Large intestine (tissue), 12 donors: ENCODE measurements at places on chromosomes 2 and 18.

- DNase-seq: peak; percentile 54
Observed at GRCh38 chr2:227395556-227395955, 7.8 kb upstream of the SCYGR1 start.

- DNase-seq: no peak
Observed at GRCh38 chr2:225999692-226000091, 600.2 kb downstream of the NYAP2 start.

DNA sequence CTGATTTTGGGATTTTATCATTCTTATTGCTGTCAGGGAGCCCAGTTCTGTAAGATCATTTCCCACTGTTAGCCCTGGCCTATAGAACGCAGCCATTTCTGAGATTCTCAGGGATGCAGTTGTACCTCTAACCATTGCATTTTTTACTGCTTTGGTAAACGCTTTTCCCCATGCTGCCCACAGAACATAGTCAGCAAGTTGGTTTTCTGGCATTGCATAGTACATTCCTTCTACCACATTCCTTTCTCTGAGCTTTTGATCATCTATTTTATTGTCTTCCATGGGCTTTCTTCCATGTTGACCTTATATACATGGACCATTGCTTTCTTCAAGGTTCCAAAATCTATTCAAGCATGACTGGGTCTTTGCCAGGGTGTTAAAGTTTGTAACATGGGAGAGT is 86.8 kb upstream of the ST6GAL2 start:
- DNase-seq: no peak

- no peak for DNase-seq
Observed at GRCh38 chr2:12094134-12094533, 347.7 kb downstream of the LPIN1 start.

DNA sequence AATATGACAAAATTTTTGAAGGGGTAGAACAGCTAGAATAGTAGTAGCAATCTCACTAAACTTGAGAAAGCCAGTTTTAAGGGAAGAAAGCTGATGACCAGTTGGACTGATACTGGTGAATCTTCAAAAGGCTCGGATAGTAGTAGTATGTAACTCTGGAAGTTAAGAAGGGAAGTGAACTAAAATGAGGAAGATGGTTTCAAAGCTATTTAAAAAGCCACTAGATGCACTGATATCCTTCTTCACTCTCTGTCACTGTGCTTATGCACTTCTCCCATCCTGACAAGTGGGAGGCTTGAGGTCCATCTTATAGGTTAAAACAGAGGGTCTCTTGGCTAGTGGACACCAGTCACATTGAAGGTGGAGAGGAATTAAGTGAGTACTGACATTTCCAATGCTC is 141.1 kb downstream of the NCOA1 start:
- DNase-seq: no peak

DNA sequence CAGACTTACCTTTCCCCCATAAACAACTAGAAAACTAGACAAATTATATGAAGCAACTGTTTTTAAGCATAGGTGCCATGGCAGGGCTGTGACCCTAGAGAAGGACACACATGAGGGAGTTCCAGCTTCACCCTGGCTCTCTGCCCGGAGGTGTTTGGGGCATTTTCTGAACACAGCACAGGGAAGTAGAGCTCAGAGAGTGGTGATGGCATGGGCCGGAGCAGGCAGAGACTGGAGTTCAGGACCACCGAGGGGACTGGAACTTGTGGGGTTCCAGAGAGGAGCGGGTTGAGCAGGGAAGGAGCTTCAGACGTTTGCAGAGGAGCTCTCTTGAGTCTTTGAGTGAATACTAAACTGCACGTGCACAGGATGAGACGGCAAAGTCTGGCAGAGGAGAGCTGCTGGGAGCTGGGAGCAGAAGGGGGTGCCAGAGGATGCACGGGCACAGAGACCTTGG is 26.5 kb upstream of the KLF11 start:
- DNase-seq: no peak

DNA sequence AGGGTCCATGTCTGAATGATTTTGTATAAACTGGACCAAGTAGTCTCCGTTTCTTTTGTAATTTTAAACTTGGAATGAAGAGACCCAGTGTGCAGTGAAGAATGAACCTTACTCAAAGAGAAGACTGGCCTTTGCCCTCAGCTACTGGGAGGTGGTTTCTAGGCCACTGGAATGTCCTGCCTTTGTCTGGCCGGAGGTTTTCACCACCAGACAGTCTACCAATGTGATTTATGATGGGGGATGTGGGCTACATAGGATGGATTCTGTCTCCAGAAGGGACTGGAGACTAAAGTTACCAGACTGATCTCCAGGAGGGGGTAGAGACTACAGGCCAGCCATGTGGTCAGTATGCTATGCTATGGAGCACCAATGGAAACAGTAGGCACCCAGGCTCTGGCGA is 42.8 kb upstream of the RAB31 start:
- DNase-seq: no peak
